ENCODE measurements at places on chromosomes 6 and 20.

GRCh38 chr20:43821795-43822194 is 92.9 kb upstream of the TOX2 start:
- DNase-seq, result no peak

DNA sequence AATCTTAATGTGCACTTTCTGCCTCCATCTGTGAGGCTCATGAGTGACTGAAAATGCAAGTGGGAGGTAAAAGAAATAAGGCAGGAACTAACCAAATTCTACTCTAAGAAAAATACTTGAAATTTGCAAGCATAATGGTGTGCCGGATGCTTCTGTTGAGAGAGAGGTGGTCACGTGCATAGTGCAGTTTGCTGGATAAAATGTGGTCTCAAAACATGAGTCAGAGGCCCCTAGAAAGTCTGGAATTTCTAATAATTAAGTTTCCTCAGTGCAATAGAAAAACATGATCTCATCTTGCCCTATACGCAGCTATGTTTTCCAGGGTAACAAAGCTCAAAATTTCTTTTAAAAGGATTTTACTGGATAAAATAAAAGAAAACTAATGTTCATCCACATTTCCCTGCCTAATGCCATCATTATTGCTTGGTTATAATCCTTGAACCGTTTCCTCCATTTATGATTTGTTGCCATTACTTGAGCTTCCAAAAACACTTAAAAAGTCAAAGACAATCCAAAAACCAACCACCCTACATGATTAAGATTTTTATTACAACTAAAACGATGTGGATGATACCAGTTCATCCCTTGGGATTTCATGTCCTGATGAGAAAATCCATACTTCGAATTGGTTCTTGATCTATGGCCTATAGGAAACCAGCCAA is 351.7 kb upstream of the ARID1B start:
- no peak for DNase-seq

- DNase-seq, result no peak
These were observed 1379.2 kb upstream of the DEFB115 start for GRCh38 chr20:29878281-29878741.

DNA sequence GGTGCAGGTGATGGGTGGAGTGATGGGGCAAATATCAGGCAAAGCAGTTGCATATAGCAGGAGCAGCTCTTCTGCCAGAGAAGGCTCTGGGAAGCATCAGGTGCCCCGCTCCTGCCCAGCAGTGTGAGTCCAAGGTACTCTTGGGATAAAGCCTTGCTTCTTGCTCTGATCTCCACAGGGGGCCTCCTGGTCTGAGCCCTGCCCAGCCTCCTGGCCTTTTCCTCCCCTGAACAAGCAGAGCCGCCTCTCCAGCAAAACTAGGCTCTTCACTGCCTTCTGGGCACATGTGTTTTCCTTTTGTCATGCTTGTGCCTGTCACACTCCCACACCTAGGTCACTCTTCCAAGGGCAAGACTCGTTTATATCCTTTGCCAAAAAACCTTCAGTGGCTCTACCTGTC is 34.3 kb downstream of the SIRPA start:
- DNase-seq, result no peak

GRCh38 chr6:102812242-102812641 is 1418.7 kb downstream of the GRIK2 start:
- DNase-seq, result no peak

DNA sequence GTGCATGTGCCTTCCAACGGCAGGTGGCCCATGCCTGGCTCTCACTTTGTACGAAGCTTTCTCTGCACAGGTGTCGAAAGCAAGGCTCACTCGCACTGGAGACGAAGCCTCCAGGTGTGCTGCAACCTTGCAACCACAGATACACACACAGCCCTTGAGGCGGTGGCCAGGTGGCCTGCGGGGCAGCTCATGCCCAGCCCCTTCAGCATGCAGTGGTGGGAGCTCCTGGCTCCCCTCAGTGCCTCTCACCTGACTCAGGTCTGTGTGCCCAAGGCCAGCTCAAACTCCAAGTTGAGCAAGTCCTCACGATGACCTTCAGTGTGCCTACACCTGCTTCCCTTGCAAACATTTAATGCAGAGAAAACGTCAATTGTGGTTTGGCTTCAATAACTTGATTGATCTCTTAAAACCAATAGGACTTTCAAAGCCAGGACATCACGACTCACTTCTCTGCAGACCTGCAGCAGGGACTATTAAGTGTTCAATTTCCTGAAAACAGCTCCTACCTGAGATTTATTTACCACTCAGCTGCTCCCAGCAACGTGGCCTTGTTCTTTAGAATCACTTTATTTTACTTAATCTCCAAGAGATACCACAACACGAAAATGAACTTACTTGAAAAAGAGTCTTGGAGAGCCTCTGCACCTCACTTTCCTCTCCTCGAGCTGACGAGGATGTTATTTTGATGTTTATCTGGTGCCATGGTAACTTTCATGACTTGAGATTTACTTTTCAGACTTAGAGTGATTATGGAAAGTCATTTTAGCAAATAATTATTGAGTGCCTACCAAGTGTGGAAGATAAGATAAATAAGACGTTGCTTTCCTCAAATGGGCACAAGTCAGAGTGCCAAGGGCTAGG is 86.3 kb downstream of the SLC22A23 start:
- no peak for DNase-seq

DNA sequence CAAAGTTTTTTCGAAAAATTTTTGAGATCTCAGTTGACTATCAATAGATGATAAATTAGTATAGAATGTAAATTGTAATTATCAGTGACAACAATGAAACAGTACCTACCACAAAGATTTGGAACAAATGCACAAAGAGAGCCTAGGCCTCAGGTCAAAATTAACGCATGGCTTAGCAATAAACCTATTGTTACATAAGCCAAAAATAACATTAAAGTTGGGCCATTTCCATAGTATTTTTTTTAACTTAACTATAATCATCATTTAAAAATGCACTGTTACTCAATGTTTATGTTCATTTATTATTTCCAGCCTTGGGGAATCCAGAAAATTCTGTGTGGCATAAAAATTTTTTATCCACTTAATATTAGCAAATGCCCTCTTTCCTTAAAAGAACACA is 117.0 kb downstream of the EPB41L2 start:
- DNase-seq, result no peak

DNA sequence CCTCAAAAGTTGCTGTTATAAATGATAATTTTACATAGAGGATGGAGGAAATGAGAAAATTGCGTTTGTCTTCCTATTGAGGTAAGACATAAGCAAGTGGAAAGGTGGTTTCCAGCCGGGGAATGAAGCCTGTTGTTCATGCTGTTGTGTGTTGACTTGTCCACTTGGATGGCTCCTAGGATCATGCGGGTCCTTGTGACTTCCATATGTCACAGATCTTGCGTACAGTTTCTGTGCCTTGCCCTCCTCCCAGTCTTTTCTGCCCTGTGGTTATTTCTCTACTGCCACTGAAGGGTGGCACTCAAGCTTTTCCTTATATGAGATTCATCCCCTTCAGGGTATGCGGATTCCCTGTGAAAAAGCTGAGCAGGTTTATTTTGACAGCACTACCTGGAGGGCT is 116.6 kb downstream of the CARMIL1 start:
- no peak for DNase-seq

- no peak for DNase-seq
These were observed 5.8 kb upstream of the GPR31 start for GRCh38 chr6:167163476-167164011.

- DNase-seq, result no peak
These were observed 4.7 kb downstream of the GTSF1L start for GRCh38 chr20:43722153-43722505.

DNA sequence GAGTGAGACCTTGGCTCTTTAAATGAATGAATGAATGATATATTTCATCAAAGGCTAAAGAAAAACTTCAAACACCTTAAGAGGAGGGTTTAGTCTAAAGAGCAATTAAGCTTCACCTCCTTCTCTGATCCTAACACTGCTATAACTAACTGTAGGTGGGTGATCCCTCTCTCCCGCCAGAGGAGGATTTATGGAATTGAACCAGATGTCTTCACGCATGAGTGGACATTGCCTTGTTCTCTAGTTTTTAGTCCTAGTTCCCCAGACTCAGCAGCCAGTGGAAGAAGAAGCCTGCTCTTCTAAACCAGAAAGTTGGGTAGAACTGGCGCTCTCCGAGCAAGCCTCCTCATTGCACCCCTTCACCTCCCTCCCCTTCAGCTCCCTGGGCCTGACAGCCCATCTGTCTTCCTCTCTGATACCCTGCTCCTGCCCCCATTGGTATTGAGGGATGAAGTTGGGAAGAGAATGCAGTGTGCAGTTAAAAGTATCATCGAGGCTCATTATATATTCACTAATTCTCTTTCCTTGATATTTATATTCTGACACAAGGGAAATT is 142.7 kb downstream of the ARID1B start:
- DNase-seq, result no peak

- no peak for DNase-seq
These were observed 219.1 kb downstream of the MYLK4 start for GRCh38 chr6:2531426-2532215.

DNA sequence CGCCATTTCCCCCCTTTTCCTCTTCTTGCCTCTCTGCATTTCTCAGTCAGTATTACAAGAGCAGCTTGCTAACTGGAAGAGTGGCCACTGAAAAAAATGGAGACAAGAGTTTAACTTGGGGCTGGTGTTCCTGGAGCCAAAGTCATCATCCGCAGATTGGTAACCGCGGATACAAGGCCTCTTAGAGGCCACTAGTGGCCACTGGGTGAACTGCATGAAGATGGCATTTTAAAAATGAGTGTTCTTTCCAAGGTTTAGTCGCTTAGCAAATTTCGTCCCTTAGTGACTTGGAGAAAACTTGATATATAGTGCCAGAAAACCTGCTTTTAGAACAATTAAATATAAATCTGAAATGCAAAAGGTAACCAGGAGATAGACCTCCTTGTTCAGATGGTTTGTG is 4.8 kb downstream of the F13A1 start:
- DNase-seq, result no peak

- DNase-seq, result no peak
These were observed 739 bp downstream of the GSS start for GRCh38 chr20:34954904-34955230.

DNA sequence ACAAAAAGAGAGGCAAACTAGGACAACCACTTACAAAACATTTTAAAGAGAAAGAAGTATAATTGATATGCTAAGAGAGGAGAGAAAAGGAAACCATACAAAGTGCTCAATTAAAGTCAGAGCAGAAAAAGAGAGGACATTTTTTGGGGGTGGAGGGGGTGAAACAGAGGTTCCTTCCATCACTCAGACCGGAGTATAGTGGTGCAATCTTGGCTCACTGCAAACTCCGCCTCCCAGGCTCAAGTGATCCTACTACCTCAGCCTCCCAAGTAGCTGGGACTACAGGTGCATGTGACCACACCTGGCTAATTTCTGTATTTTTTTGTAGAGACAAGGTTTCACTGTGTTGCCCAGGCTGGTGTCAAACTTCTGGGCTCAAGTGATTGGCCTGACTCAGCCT is 9.4 kb downstream of the WASF1 start:
- DNase-seq, result no peak

DNA sequence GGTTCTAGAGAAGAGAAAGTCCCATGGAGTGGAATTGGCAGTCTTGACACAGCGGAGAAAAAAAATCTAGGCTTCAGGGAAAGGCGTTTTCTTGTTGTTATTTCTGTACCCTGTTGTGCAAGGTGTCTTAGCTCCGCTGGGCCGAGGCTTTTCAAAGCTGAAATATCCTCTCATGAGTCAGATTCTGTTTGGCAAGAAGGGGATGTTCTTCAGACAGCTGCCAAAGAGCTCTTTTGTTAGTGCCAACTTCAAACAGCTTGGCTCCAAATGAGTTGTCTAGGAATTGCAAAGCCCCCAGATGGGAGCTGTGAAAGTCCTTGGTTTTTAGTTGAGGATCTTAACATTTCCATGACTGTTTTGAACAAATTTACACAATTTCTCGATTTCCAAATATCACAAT is 45.6 kb downstream of the LRRN4 start:
- peak; percentile 22 for DNase-seq

DNA sequence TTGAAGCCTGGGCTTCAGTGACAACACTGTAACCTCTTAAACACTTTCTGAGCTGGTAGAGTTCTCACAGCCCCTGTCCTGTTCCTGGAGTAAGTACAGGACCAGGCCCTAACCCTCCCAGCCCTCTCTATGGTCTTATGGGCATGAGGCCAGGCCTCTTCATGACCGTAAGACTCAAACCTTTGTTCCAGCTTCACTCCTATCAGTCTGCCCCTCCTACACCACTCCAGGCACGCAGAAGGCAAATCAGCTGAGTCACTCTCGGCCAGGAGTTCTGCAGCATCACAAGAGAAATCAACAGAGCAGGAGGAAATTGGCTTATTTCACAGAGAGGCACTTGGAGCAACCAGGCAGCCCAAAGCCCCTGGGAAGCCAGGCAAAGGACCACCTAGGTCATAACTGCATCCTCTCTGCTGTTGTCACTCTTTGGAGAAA is 25.3 kb upstream of the CHD6 start:
- DNase-seq, result no peak

DNA sequence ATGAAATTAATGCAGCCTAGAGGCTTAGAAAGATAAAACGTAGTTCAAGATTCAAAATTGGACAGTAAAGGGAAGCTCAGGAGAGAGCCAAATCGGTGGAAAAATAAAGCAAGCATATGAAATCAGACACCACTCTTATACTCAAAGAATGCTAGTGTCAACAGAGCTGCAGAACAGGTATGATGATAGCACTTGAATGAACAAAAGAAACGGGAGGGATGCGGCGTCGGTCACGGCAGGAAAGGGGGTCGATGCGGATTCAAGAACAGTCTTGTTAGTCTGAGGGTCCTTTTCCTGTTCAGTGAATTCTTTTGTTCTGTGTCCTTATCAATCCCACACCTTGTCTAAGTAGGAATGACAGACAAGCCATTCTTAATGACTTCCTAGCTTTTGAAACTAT is 114.4 kb downstream of the FOXC1 start:
- DNase-seq, result no peak

DNA sequence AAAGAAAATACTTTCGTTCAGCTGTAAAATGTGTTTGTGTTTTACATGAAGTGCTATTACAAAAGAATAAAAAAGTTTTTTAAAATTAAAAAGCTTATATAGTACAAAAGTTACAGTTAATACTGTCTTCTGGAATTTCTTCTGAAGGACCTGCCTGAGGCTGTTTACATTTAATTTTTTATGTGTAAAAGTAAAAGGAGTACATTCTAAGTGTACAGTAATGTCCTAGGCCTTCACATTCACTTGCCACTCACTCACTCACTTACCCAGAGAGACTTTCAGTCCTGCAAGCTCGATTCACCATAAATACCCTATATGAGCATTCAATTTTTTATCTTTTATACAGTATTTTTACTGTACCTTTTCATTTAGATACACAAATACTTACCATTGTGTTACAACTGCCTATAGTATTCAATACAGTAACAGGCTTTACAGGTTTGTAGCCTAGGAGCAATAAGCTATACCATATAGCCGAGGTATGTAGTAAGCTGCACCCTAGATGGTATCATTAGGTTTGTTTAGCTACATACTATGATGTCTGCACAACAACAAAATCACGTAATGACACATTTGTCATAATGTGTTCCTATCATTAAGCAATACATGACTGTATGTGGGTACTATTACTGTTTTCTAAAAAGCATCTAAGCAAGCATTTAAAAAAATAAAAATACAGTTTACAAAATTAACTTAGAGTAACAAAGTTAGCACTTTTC is 33.0 kb downstream of the RNF146 start:
- no peak for DNase-seq

GRCh38 chr6:146277142-146277541 is 248.3 kb downstream of the GRM1 start:
- DNase-seq, result no peak

Data from frontal cortex (tissue), 4 donors.